ENCODE measurements at places on chromosomes 16 and 17.

DNA sequence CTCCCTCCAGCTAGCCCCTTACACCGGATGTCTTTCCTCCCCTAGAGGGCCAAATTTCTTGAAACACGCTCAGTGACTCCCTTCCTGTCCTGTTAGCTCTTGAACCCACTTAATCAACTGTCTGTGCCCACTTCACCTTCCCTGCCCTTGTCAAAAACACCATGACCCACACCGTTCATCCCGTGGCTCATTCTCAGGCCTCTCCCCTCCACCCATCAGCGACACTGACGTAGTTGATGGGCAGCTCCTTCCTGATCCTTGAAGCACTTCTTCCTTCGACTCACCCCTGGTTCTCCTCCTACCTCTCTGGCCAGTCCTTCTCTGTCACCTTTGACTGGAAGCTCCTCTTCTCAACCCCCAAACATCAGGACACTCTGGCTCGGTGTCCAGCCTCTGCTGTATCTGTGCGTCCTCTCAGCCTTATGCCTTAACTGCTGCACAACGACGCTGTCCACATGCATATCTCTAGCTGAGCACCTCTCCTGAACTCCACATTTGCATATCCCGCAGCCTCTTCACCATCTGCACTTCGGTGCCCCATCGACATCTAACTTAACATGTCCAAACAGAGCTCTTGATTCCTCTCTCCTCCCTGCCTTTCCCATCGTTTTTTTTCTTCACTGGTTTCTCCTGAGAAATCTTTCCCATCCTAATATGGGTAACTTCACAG, 39.3 kb upstream of the CCDC182 start:
- no peak for DNase-seq

- DNase-seq = no peak
Observed at GRCh38 chr17:79044462-79044861, 20.5 kb downstream of the C1QTNF1 start.

- peak; percentile 3 for DNase-seq
Observed at GRCh38 chr16:14232106-14232864, 161.2 kb downstream of the MRTFB start.

DNA sequence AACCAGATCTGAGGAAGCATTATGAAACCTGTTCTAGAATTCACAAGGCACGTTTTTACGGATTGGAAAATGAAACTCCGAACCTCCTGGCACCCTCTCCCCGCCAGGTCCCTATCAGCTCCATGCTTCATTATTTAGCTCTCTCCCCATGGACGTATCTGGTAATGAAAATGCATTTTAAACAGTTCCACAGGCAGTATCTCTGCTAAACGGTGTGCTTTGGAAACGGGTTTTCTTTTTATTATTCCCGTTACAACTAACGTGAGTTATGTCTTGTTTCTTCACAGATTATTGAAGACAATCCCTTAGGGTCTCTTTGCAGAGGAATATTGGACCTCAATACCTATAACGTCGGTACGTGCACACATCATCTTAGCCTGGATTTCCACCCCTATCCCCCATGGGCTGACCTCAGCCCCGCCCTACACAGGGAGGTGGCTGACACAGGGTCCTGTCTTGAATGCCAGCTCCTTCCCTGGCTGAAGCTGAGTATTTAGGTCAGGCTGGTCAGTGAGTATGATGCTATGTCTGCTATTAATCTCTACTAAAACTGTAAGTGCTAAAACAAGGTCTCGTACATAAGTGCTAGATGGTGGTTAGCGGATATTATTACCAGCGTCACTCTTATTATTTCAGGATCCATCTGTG, 82.9 kb downstream of the SDR42E1 start:
- DNase-seq = no peak

DNA sequence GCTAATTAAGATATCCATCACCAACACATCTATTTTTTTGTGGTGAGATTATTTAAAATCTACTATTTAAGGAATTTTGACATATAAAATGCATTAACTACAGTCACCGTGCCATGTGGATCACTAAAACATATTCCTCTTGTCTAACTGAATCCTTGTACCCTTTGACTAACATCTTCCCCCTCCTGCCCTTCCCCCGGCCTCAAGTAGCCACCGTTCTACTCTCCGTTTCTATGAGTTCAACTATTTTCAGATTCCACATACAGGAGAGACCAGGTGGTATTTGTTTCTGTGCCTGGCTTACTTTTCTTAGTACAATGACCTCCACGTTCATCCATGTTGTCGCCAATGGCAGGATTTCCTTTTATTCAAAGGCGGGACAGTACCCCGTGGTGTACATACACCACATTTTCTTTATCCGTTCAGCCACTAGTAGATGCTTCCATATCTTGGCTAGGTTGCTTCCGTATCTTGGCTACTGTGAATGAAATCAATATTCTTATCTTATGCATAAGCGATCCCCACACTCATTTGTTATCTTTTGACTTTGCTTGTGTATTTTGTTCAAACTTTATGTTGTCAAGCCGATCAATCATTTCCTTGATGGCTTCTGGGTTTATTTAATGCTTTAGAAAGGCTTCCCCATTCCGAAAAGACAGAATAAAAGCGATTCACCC, 134.7 kb downstream of the KCNJ12 start:
- no peak for DNase-seq

DNA sequence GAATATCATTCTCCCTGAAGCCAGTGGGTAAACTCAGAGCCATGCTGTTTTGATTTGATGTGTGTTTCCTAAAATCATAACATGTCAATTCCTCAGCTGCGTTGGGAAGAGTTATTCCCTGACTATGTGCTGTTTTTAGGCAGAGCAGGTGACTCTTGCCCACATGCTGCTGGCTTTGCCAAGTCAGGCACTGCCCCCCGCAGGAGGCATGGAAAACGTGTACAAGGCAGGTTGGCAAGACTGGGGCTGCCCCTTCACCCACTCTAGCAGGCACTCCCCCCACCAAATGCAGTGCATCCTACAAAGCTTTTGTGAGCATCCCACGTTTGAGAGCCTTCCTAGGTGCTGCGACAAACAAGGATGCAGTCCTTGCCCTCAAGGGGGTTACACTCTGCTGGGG, 38.3 kb upstream of the NAT9 start:
- no peak for DNase-seq

- DNase-seq = no peak
Observed at GRCh38 chr16:269061-269796, 6.5 kb downstream of the RGS11 start.

DNA sequence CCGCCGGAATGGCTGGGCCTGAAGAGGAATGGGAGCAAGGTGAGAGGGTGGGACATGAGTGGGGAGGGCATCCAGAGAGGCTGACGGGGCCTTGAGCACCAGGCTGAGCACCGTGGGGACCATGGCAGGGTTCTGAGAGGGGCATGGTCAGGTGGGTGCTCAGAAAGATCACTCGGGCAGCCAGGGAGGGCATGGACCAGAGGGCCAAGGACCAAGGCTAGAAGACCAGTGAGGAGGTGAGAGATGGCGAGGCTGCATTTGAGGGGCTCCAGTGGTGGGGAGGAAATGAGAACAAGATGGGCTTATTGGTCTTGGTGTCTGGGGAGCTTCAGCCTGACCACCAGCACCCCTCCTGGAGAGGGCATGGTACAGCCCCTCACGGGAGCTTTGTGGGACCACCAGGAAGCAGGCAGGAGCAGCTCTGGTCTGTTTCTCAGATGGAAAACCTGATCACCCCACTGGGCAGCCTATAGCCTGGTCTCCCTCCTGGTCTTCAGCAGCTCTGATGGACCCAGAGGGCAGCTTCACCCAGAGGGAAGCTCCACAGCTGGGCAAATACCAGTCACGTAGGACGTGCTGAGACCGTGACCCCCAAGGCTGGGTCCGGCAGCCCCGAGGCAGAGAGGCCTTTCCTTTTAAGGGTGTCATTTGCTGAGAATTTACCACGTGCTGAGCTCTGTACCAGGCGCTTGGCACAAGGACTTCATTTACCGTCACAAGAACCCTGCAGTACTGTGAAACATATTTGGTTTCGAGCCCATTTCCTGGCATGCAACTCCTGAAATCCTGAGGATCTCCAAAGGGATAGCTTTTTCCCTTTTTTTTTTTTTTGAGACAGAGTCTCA, 11.4 kb upstream of the NCBP3 start:
- DNase-seq = no peak

DNA sequence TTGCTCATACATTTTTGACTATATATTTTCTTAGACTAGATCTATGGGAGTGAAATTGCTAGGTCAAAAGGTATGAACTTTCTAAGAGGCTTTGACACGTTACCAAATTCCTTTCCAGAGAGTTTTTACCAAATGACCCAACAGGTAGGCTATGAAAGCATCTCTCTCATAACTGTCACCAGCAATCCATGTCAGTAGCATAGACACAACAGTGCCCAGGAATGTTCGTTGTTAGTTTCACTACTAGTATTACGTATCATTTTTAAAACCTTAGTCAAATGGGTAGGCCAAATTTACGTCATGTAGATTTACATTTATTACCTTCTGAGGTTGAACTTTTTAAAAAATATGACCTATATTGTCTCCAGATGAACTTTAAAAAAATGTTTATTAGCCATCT, 66.8 kb downstream of the MARCHF10 start:
- DNase-seq = no peak

GRCh38 chr17:17220529-17220928, 14.4 kb upstream of the PLD6 start:
- DNase-seq = no peak

- no peak for DNase-seq
Observed at GRCh38 chr16:740459-740763, 386 bp downstream of the CIAO3 start.

Data from NCI-H2081 (cell line).